ENCODE measurements at places on chromosomes 3 and 15.

GRCh38 chr15:91938136-91938535 lies 84.6 kb downstream of the SLCO3A1 start:
- DNase-seq, result no peak

DNA sequence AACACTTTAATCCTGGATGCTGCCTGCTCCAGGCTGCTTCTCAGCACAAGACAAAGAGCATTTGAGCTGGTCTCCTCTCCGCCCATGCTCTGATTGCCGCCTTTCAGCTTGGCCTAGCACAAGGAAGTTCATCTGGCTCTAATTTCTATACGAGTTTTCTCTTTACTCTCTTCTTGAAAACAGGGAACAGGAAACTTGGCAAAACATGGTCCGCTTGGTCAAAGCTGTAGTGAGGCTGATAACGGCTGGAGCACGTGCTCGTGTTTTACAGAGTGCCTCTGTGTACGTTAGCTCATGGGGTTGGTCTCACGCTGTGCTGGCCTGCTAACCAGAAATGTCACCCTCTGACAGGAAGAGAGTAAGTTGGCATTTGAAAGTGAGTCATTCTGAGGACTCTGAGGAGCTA lies 19.2 kb downstream of the RARRES1 start:
- DNase-seq, result peak; percentile 60

DNA sequence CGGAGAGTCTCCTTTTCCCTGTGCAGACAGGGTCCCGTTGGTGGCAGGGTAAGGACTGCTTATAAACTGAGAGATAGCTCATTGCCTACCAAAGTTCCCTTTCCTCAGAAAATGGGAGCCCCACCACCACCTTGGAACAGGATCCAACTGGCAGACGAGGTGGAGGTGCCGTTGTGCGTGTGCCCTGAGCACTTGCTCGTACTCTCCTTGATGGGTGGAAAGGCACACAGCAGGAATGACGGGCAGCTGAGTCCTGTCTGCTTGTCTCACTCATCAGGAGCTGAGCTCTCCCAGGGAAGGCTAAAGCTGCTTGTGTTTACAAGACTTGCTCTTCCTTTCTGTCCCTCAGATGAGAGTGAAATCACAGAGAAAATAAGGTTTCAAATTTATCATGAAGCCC lies 60.7 kb downstream of the B3GNT5 start:
- no peak for DNase-seq

GRCh38 chr3:127763816-127764215 lies 58.5 kb downstream of the MGLL start:
- no peak for DNase-seq

DNA sequence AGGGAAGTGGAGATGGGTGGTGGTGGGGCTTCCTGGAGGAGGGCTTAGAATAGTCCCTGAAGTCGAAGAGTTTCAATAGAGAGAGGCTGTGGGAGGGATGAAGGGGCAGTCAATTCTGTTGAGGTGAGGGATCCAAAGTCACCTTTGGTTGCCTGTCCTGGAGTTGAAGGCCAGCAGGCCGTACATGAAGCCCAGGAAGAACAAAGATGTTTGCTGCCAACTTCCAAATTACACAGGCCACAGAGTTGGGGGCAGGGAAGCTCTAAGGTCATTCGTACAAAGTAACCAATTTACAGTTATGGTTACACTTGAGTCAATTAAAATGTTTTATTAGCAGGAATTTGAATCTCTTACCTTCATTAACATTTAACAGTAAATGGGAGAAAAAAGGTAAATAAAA lies 77.9 kb downstream of the FOXB1 start:
- no peak for DNase-seq

DNA sequence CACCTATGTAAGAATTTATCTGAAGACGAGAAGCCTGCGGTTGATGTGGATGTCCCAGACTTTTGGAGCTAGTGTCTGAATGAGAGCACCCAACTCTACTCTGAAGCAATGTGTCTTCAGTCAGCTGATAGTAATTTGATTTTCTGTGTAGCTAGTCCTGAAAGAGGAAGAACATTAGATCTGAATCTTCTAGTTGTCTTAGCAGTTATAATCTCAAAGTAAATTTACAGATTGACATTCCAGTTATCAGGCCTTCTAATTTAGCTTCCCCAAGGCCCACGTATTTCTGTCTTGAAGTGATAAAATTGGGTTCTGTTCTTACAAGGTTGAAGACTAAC lies 1.5 kb downstream of the TCAIM start:
- DNase-seq, result no peak

GRCh38 chr3:76063019-76063418 lies 277.7 kb upstream of the ZNF717 start:
- peak; percentile 10 for DNase-seq

DNA sequence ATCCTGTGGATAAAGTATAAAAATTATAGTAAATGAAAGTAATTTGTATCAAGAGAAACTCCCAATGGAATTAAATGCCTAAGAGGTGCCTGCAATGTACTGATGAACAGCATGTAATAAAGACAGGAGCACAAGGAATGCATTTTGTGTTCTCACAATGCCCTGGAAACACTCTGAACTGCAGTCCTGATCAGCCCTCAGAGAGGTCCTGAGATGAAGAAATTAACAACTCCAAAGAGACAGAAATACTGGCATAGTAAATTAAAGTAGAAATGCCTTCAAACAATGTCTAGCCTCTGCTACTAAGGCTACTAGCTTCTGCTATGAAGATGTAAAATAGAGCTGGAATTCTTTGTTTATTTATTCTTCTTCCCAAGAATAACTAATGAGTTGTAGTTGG lies 59.9 kb downstream of the CFAP20DC start:
- DNase-seq, result no peak

DNA sequence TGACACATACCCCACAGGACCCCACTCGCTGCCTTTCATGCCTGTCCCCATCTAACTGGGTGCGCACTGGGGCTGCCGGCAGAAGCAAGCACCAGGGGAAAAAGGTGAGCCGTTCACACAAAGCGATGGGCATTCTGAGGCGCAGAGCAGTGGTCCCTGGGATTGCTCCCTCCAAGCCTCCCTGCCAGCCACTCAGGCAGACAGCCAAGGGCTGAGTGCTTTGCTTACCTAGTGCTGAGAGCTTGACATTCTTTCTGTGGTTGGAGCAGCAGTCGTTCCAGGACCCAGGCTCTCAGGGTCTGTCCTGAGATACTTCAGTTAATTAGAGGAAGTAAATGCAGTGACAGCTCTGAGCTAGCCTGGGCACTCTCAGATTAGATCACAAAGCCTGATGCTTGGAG lies 5.7 kb downstream of the ESYT3 start:
- no peak for DNase-seq

GRCh38 chr3:58631742-58632141 lies 34.8 kb downstream of the FAM3D start:
- DNase-seq, result no peak
